ENCODE measurements at places on chromosomes 3 and 15. TPM values are rescaled to one million over a fixed set of nuclear protein-coding genes. Genes with fewer than 3 reads are reported as not detected.

The C3orf49 gene
- not detected for total RNA-seq

The EHHADH gene
- 3.1 TPM for total RNA-seq

The GPR176 gene
- 69.5 TPM for total RNA-seq

The DUOXA2 gene
- total RNA-seq: not detected

The IP6K1 gene
- 17.5 TPM for total RNA-seq

The AGBL1 gene
- not detected for total RNA-seq

All from SJSA1 (cell line).